ENCODE measurements at places on chromosomes 6 and 20. TPM values are rescaled to one million over a fixed set of nuclear protein-coding genes. Genes with fewer than 3 reads are reported as not detected.

DNA sequence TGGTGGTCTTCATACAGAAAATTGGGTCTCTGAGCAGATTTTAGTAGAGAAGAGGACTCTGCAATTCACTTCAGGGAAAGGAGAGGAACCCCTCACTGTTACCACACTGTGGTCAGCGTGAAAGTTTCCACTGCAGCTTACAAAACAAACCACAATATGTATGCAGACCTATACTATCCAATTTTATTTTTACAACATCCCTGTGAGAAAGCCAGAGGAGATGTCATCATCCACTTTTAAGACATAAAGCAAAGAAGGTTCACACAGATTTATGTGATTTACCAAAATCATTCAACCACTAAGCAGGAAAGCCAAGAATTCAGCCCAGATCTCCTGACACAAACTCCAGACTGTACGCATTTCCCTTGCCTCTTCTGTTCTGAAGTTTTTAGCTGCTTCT lies 442.4 kb downstream of the FRK start:
- DNase-seq, result no peak

GRCh38 chr6:147131532-147132128 lies 72.6 kb upstream of the STXBP5 start:
- no peak for DNase-seq

DNA sequence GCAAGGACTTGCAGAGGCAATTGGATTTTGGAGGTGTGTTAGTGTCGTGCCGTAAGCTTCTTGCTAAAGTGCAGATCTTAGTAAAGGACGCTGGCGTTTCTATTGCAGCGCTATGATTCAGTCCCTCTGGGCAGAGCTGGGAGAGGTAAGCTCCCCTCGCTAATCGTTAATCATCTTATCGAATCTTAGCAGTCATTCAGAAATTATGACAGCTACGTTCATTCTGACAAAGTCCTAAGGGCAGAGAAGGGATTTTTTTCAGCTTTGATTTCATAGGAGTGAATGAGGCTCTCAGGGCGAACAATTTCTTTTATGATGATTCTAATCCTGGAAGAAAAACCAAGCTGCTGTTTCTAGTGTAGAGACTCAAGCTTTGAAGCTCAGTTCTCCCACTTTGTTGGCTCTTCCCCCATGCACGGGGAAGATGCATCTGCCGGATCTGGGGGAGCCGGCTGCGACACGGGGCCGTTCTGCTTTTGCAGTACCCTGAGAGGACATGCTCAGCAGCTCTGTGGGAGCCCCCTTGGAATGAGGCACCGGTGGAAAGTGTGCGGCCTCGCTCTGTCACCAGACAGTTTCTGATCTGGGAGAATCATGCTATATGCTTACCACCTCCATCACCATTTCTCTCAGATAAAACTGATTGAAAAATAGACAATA lies 79.1 kb upstream of the SLC22A23 start:
- no peak for DNase-seq

DNA sequence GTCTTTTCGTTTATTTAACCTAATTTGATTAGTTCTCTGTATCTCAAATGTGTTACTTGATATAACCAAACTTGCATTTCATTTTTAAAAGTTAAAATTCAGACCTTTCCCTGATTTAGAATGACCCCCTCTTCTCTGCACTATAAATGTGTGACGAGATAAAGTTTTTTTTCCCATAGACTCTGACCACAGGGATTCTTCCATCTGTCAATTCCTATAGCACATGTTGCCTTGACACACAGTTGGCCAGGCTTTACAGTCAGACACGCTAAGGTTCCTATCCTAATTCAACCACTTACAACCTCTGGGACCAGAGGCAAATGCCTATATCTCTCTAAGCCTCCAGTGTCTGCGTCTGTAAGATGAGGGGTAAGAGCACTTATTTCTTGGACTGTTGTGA lies 40.6 kb downstream of the KCNS1 start:
- no peak for DNase-seq

DNA sequence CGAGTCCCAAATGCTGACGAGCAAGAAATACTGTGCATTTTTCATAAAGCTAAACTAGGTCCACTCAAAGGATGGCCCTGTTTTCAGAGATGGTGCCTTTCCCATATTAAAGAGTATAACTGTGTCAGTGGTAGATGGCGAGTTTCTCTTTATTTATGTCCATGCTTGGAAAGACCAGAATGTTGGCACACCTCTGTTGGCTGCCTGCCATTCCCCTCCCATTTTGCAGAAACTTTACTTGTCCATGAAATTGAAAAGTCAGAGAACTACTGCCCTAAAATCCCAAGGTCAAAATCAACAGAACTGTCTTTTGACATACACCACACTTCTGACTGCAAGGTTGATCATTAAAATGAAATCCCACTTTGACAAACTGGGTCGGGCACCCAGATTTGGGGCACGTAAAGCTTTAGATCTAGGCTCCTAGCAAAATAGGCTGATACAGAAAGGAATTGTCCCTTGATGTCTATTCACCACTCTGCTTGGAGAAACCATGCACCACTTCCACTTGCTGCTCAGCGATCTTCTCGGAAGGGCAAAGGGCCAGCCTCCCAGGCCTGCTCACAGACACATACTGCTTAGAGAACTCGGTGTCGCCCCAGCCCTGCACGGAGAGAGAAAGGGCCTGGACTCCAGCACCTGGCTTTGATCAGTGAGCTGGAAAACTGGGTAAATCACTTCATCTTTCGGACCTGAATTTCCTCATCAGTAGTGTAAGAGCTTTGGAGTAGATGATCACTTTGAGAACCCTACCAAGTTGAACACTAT lies 130.0 kb downstream of the AGPAT4 start:
- DNase-seq, result no peak

- DNase-seq, result peak; percentile 6
Observed at GRCh38 chr20:19012676-19013075, 199.1 kb downstream of the SCP2D1 start.

DNA sequence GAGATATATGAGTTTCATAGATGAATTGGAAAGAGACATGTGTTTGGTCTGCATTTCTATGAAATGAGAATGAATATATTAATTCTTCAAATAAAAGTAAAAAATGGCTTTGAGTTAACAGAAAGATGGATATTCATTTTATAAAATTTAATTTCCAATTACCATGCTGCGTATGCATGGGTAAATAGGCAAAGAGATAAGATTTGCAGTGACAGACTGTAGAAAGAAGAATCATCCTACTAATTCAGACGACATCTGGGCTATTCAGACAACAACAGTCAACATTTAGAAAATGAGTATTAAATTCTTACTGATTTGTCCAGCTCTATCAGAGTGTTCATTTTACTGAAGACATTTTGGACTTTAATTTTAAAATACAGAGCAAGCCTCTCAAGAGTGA lies 602.2 kb upstream of the NRSN1 start:
- no peak for DNase-seq

- DNase-seq, result no peak
Observed at GRCh38 chr20:24791953-24792352, 157.1 kb upstream of the CST7 start.

DNA sequence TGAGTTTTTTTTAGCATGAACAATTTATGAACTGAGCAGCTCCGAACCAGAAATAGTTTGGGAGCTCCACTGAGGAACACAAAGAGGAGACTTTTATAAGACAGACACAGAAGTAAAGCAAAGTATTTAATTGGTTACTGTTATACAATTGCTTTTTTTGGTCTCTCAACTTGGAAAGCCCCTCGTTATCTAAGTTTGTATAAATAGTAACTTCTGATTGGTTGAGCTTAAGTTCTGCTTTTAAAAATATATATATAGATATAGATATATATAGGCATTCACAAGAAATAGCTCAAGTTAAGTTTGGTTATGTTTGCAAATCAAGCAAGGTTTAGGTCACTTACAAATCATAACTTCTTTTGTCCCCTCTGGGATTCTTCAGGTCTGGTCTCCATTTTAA lies 20.2 kb upstream of the NCR2 start:
- no peak for DNase-seq

The RSPH3 gene
- 8.0 TPM for polyA plus RNA-seq
